ENCODE measurements at places on chromosomes 2 and 18. TPM values are rescaled to one million over a fixed set of nuclear protein-coding genes. Genes with fewer than 3 reads are reported as not detected.

Gene WDFY1
- total RNA-seq, result 49.2 TPM

Gene CASP8
- 40.4 TPM for total RNA-seq

Gene HOXD12
- total RNA-seq, result not detected

Gene COLEC12
- total RNA-seq, result not detected

Gene KIAA2012
- total RNA-seq, result not detected

Gene SERPINB3
- total RNA-seq, result not detected
